Spinal cord (tissue), 10 donors: ENCODE measurements at places on chromosomes 5 and 9. TPM values are rescaled to one million over a fixed set of nuclear protein-coding genes. Genes with fewer than 3 reads are reported as not detected.

PLPPR1 gene
- 125 TPM for polyA plus RNA-seq

PCDHB3 gene
- 4.5 TPM for polyA plus RNA-seq

RXRA gene
- polyA plus RNA-seq, result 32.3 TPM

GRIN3A gene
- 22.4 TPM for polyA plus RNA-seq

LMX1B gene
- polyA plus RNA-seq, result 27.5 TPM

OLFML2A gene
- polyA plus RNA-seq, result 5.3 TPM

SV2C gene
- polyA plus RNA-seq, result 41.0 TPM

NIPAL4 gene
- 4.8 TPM for polyA plus RNA-seq

DRD1 gene
- polyA plus RNA-seq, result 2.3 TPM
